C1 segment of cervical spinal cord (tissue), 14 donors: ENCODE measurements at places on chromosomes 16 and 17.

DNA sequence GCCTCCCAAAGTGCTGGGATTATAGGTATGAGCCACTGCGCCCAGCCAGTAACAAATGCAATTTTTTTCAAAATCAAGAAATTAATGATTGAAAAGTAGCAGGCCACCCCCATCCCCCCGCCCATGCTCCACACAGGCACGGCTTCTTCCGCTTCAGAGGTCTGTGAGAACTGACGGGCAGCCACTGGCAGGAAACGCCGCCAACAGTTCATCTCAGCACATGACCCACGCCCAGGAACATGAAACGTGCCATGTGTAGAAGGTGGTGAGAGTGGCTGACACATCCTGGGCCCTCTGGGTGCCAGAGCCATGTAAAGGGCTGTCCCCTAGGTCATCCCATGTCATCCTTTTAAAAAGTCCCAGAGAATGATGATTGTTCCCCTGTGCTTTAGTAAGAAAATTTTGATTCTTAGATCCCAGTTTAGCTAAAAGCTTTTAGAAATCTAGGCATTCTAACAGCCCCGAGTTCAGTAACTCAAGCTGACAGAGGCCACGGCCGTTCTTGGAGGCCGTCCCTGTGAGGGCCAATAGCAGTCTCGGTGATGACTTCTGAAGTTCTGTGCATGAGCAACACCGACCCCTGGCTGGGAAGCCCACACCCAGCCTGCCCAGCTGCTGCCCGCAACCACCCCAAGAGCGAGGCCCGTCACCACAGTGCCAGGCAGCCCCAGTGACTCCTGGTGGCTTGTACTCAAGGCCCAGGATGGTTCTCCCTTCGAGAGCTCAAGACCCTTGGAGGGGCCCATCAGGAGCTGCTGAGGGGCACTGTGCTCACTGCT, 52.1 kb downstream of the KLHDC4 start:
- no peak for DNase-seq

GRCh38 chr16:47045023-47045422, 71.5 kb upstream of the DNAJA2 start:
- no peak for DNase-seq

DNA sequence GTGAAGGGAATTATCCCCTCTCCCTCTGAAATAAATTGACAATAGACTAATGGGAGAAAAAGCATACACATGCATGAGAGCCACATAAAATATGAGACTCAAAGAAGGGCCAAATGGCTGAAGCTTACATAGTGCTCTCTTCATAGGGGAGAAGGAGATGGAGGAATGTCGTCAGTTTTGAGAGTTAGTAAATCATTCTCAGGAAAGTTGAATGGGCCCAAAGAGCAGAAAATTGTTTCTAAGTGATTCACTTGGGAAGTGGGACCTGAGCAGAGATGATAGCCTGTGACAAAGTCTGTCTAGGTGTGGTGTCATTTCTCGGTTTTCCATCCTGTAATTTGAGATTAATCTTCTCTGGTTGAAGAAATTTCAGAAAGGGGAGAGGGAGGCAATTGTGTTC, 35.0 kb downstream of the BCAS3 start:
- no peak for DNase-seq

GRCh38 chr17:8160741-8161221, 2.0 kb downstream of the VAMP2 start:
- DNase-seq, result no peak

DNA sequence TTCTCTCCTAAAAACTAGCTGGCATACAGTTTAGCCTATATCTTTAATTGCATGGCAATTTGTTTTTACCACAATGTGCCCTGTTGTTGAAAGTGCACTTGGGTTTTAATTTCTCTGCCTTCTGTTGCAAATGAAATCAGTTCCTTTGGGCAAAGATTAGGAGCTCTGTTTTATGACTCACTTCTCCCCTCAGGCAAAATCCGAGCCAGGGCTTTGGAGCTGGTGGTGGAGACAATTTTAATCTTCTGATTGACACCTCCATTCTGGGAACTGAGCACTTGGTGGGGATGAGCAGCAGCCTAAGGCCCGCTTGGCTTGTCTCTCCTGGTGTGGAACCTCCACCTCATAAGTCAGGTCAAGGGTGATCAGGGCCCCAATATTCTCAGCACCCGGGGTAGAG, 13.3 kb upstream of the MYH8 start:
- no peak for DNase-seq

GRCh38 chr16:18800775-18801144, 589 bp downstream of the ARL6IP1 start:
- DNase-seq, result no peak

- no peak for DNase-seq
Measured at GRCh38 chr17:8272421-8272820, 16.0 kb upstream of the RANGRF start.

- DNase-seq, result no peak
Measured at GRCh38 chr17:31623990-31624389, 232.5 kb downstream of the RAB11FIP4 start.
